Activated CD4-positive, alpha-beta T cell treated with anti-CD3 and anti-CD28 coated beads, Interleukin-2, amount 50 U/mL, for 1 hour (primary cell): ENCODE measurements at places on chromosomes 2 and 18.

DNA sequence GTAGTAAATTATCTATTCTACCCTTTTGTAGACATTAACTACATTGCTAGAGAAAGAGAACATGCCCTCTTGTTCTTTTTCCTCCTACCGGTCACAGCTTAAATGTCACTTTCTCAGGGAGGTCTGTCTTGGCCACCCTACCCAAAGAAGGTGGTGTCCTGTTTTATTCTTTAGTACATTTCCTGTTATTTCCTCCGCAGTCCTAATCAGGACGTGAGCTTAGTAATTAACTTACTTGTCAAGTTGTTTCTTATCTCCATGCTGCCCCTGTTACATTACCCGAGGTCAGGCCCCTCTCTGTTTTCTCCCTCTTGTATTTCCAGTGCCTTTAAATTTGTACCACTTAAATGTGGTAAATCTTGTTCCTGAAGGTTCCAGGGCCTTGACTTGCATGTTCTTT lies 73.7 kb upstream of the RMDN2 start:
- no peak for DNase-seq

DNA sequence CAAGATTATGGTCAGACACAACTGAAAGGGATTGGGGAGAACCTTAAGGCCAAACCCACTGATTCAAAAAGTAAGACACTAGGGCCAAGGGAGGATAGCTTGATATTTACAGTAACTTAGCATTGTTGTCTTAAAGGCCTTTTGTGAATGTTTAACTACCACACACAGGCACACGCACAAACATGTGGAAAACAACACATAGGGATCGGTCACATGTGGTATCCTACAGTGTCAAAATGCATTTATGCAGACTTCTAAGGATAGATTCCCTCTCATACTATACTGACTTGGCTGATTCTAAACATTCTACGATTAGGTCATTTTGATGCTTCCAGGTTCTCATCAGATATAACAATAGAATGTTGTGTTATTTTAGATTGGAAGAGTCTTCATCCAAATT lies 638.9 kb upstream of the LRRTM1 start:
- no peak for DNase-seq

DNA sequence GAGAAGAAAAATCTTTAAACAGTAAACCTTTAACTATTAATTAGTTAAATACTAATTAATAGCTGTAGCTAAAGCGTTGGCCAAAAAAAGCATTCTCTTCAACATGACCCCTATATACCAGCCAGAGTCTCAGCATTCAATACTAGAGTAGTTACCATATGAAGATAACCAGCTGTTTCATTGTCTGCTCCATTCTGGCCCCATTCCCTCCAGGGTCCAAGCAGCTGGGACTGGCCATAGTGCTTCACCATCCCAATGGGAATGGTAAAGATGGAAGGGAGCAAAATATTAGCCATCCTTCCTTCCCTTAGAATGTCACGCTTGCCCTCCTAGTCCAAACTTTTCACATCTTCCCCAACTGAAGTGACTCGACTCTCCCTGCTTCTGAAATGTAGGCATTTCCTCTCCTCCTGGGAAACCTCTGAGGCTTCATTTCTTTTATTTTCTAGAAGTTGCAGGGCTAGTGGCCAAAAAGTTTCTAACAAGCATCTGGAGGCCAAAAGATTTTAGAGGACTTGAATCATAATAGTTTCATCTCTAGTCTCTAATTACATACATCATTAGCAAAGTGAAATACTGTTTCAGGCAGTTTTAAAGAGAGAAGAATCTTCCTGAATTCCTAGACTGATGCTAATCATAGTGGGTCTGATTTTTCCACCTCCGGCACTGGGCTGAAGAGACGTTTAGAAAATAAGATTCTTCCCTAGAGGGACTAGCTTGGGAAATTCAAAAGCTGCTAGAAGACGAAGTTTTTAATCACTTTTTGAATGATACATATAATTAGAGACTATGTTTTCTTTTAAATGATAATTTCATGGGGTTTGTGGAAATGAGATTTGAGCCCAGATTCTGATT lies 52.7 kb downstream of the CCDC68 start:
- DNase-seq = no peak

GRCh38 chr2:60536746-60537145 lies 16.7 kb downstream of the BCL11A start:
- DNase-seq = no peak

GRCh38 chr2:46913471-46914381 lies 1.9 kb downstream of the MCFD2 start:
- no peak for DNase-seq

DNA sequence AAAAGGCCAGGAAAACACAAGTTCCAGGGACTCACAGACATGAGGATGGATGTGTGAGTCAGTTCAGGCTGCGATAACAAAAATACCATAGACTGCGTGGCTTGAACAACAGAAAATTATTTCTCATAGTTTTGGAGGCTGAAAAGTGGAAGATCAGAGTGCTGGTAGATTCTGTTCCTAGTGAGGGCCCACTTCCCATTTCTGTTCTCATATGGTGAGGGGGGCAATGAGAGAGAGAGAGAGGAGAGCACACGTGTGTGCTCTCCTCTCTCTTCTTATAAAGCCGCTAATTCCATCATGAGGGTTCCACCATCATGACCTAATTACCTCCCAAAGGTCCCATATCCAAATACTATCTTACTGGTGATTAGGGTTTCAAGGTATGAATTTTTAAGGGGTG lies 23.0 kb downstream of the KLHL14 start:
- no peak for DNase-seq

- DNase-seq = no peak
Measured at GRCh38 chr2:234763002-234763873, 188.6 kb upstream of the SH3BP4 start.

- no peak for DNase-seq
Measured at GRCh38 chr2:150485871-150486538, 1.5 kb downstream of the RND3 start.

DNA sequence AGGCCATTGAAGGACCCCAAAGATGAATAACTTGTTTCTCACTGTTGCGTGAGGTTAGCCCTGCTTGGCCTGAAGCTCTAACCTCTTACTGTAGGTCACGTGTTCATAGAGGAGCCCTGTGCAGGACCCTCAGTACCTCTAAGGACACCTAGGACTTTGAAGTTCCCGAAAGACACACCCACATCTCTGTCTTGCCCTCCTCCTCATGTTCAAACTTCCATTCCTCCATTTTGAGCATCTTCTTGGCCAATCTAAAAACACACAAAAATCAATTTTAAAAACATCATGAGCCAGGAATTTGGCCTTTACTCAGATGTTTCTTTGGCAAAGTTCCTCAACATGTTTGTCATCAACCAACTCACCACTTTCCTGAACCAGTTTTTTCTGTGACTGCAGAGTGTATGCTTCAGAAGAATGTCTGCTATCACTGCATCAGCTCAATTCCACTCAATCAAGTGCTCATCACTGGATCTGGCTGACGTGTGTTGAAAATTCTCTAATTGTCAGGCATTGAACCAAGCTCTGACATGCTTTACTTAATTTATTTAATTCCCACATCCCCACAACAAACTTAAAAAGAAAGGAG lies 101.6 kb downstream of the AP1S3 start:
- DNase-seq = no peak

DNA sequence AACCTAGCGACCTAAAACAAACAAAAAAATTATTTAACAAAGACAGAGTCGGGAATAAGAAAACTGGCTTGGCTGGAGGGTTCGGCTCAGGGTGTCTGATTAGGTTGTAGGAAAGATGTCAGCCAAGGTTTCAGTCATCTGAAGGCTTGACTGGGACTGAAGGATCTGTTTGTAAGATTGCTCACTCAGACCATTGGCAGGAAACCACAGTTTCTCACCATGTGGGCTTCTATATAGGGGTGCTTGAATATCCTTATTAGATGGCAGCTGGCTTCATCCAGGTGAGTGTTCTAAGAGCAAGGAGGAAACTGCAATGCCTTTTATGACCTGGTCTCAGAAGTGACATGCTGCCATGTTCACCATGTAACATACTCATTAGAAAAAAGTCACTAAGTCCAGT lies 999 bp upstream of the IL36B start:
- DNase-seq = no peak

DNA sequence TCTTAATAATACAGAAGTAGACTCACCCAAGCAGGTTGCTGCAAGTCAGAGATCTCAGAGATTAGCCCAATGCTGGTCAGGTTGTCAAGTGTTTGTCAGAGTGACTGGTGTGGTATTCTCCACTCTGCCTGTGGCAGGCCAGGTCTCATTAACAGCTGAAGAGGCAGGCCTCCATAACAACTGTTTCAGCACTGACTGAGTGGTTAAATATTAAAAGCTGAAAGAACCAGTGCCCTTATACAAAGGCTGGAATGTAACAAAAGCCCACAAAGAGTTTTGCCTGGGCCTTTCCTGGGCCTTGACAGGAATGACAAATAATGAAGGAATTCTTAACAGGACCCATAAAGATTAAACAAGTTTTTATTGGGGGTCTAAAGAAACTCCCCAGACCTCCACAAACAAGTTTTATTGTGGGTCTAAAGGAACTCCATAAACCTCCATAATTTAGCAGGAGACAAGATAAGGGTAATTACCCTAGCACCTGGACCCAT lies 26.8 kb downstream of the SULT1C2 start:
- no peak for DNase-seq

DNA sequence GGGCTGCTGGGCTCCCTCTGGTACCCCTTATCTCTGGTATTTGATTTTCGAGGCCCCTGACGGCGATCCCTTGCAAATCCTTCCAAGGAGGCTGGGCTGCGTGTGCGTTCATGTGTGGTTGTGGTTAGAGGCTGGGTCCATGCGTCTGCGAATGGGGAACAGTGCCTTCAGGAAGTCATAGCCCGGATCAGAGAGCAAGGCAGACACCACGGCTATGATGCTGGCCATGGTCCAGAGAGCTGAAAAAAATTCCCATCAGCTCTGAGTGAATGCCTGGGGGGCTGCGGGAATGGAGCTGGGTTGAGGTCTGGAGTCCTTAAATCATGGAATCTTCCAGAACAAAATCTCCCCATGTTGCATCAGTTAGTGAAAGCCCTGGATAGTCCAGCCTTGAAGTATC lies 145.5 kb downstream of the ACKR3 start:
- no peak for DNase-seq

DNA sequence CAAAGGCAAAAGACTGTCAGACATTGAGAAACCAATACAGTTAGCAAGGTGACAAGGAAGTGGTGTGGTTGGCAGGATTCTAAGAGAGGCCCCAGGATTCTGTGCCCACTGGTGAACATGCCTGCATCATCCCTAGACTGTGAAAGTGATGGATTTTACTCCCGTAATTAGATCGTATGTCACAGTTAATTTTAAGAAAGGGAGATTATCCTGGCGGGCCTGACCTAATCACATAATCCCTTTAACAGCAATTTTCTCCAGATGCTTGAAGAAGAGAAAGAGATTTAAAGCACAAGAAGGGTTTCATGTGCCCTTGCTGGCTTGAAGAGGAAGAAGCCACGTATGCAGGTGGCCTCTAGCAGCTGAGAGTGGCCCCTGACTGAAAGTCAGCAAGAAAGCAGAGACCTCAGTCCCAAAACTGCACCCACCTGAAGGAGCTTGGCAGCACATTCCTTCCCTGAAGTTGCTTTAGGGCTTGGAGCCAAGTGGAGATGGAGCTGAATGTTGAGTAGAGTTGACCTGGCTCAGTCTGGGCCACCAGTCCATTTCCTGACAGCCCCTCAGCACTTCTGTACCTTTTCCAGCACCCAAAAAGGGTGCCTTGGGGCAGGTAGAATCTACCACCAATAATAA lies 49.1 kb downstream of the GTF3C3 start:
- no peak for DNase-seq

DNA sequence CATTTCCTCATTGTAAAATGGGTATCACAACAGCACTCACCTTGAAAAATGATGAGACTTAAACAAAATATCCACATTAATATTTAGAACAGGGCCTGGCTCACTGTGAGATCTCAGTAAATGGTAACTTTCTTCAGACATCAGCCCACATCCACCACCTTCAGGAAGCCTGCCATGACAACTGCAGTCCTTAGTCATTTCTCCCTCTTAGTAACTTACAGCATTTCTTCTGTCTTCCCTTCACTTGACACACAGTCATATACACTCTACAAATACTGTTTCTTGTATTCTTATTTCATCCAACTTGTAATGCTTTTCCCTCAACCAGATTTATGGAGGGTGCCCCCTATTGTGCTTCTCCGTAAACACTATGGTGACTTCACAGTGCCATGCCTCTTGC lies 263.0 kb downstream of the ZNF516 start:
- DNase-seq = no peak

- DNase-seq = no peak
Measured at GRCh38 chr18:62485684-62486083, 37.1 kb upstream of the ZCCHC2 start.

- DNase-seq = peak; percentile 51
Measured at GRCh38 chr2:158024288-158024898, 77.3 kb upstream of the UPP2 start.

GRCh38 chr18:32167980-32168730 lies 21.7 kb upstream of the MEP1B start:
- no peak for DNase-seq

GRCh38 chr2:156867201-156867600 lies 390.3 kb upstream of the GALNT5 start:
- DNase-seq = no peak

DNA sequence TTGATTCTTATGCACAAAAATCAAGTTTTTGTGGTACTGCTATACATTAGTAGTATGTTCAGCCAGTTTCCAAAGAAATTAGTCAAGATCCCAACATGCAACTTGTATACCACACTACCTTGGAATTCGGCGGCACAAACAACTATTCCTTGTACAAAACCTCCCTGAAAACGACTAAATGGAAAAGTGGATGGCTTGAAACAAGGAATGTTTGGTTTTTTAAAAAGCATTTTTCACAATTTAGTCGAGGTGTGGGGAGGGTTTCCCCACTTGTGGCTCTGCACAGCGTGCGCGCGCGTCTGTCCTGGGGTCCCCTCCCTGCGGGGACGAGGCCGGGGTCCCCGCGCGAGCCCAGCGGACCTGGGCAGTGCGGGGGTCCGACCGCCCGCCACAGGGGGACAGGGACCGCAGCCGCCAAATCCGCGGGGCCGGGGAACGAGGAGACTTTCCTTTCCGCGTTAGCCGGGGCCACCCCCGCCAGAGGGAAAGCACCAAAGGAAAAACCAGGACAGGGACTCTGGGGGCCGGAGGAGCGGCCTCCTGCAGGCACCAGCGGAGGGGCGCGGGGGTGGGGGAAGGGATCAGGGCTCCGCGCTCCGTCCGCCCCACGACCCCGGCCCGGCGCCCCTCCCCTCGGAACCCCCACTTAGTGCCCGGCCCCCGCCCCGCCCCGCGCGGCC lies 534 bp upstream of the SOCS6 start:
- no peak for DNase-seq

DNA sequence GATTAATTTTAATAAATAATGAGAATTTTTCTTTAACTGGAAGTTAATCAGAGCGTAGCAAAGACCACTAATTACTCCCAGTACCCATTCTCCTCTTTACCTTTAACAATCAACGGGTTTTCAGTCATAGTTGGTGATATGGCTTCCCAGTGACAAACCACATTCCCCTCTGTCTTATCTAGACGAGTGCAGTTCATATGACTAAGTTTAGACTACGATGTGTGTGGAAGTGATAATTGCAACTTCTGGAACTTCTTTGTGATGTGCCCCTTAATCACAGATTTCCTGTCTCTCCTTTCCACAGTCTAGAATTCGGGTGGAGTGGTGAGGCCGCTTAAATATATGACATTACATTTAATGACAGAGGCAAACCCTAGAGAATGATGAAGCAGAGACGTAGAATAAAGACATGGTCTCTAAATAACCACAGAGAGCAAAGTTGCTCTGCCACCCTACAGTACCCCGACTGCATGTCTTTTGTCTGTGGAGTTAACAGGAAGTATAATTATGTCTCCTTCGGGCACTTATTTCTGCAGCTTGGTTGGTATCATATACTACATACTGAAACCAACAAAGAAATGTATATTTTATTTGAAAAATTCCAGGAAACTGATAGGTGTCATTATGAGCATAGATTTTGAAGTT lies 693.3 kb upstream of the CDH7 start:
- DNase-seq = no peak

GRCh38 chr2:170369894-170370293 lies 191.9 kb downstream of the MYO3B start:
- no peak for DNase-seq
